ENCODE measurements at places on chromosomes 6 and 20. TPM values are rescaled to one million over a fixed set of nuclear protein-coding genes. Genes with fewer than 3 reads are reported as not detected.

Gene MAS1L
- not detected for total RNA-seq

Gene MACROD2
- 0.88 TPM for total RNA-seq

Gene ADGRF5
- 0.22 TPM for total RNA-seq

Gene RAD21L1
- total RNA-seq = 0.66 TPM

Gene CST5
- total RNA-seq = not detected

Gene XKR7
- not detected for total RNA-seq

Gene DNPH1
- total RNA-seq = 43.1 TPM

Gene SYCP2
- 0.22 TPM for total RNA-seq

Gene IRF4
- total RNA-seq = not detected

Gene CCN6
- total RNA-seq = not detected

Gene VSX1
- not detected for total RNA-seq

Gene PBOV1
- not detected for total RNA-seq

Gene PNPLA1
- 0.14 TPM for total RNA-seq

Gene ABHD16B
- total RNA-seq = not detected

Gene MAFB
- total RNA-seq = 0.22 TPM

Gene STX11
- total RNA-seq = 2.6 TPM

Gene PRRT1
- 0.29 TPM for total RNA-seq

Gene BMP2
- total RNA-seq = 6.8 TPM

Gene MRPL14
- total RNA-seq = 24.3 TPM

Gene SIRPD
- total RNA-seq = not detected

Gene GPLD1
- total RNA-seq = 0.14 TPM

Gene GTSF1L
- total RNA-seq = not detected

Gene FBXO9
- total RNA-seq = 42.0 TPM

Gene NECAB3
- 47.3 TPM for total RNA-seq

Gene CLDN20
- not detected for total RNA-seq

Gene NAA20
- 30.4 TPM for total RNA-seq

Gene WFDC10B
- total RNA-seq = not detected

Gene NKX2-4
- not detected for total RNA-seq

Gene MTFR2
- total RNA-seq = 0.22 TPM

Gene IL17F
- not detected for total RNA-seq

Gene CDH26
- total RNA-seq = not detected

Gene MDC1
- total RNA-seq = 14.3 TPM
